T-helper 2 cell treated with Interferon-gamma antibody and Interleukin-4, amounts not matched to agents 5 μg/mL and 100 μg/mL, for 36 hours (primary cell): ENCODE measurements at places on chromosomes 4 and X.

DNA sequence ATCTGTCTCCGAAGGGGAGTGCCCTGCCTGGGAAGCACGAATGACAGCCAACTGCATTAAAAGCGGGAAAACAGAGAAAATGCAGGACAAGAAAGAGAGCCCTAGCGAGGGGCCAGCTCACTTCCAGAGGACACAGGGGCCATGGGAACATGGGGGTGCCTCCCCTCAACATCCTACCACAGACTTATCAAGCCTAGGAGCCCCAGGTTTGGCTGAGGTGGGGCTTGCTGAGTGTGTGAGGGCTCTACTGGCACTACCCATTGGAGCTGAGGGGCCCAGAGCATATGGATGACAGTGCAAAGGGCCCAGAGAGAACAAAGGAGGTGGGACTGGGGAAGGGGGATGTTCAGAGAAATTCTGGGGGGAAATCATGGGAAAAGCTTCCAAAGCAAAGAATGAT lies 101.8 kb downstream of the PJA1 start:
- DNase-seq = no peak

DNA sequence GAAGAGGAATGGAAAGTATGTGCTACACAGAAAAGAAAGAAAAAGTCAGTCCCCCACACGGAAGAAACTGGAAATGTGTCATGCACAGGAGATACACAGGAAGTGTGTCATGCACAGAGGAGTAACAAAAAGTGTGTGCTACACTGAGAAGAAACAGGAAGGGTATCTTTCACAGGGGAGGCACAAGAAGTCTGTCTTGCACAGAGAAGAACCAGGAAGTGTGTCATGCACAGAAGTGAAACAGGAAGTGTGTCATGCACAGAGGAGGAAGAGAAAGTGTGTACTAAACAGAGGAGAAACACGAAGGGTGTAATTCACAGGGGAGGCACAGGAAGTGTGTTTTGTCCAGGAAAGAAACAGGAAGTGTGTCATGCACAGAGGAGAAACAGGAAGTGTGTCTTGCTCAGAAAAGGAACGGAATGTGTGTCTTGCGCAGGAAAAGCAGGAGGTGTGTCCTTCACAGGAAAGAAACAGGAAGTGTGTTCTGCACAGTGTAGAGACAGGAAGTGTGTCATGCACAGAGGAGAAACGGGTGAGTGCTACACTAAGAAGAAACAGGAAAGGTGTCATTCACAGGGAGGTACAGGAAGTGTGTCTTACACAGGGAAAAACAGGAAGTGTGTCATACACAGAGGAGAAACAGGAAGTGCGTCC lies 527.2 kb upstream of the PRKX start:
- DNase-seq = no peak

- no peak for DNase-seq
These were observed 20.7 kb downstream of the SPANXC start for GRCh38 chrX:141221611-141222010.

DNA sequence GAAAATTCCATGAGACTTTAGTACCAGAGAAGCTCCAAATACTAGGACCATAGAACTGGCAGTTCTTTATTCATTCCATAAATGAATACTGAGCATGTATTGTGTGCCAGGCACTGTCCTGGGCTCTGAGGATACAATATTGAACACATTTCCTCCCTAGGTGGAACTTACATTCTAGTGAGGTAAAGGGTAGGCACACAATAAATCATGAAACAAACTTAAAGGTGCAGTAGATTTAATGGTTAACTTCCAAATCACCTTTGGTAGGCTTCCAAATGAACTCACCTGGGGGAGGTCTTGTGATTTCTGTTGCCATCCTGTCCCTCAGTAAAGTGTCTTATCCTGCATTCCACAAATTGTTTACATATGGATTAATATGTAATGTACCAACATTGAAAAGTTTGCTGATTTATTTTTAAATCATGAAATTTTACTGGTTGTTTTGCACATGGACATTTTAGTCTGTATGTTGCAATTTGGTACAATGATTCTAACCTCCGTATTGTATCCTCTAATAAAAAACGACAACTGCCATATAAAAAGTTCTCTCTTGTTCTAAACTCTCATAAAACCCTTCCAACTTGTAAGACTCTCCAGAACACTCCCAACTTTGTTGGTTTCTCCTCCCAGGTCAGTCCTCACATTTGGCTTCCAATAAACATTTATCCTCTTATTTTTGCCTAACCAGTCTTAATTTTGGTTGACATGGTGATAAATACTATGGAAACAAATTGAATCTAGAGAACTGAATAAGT lies 4.5 kb upstream of the MAGEA11 start:
- no peak for DNase-seq

DNA sequence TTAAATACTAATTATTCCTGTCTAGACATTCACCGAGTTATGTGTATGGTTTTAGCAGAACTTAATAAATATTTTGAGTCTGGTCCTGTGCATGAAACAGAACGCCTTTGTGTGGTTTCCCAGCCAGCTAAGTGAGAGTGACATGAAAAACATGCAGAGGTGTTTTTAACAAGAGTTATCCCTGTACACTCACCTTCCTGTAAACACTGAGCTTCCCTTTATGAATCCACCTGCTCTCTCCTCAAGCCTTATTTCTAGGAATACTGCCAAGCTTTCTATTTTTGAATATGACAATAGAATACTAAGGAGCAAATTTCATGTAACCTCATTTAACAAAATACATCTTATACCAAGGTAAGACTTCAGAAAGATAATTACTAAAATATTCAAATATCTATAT lies 270.3 kb upstream of the CTSO start:
- no peak for DNase-seq

GRCh38 chr4:99763635-99764101 lies 53.0 kb upstream of the DAPP1 start:
- no peak for DNase-seq

GRCh38 chr4:2390784-2391421 lies 27.5 kb downstream of the ZFYVE28 start:
- no peak for DNase-seq

GRCh38 chr4:106329041-106329618 lies 12.8 kb downstream of the AIMP1 start:
- DNase-seq = no peak

DNA sequence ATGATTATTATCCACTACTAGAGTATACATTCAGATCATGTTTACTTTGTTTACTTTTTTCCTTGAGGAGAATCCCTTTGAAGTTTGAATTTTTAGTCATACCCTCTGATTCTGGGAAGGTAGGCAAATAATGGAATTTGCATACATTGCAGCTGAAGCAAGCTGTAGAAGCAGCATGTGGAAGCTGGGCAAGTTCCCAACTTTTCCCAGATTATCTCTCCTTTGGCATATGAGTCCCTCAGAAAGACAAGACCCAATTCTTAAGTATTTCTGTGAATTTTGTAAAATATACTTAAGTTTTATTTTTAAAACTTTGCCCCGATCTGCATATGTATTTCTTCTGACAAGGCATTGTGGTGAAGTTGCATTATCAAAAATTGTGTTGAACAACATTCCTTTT lies 94.9 kb downstream of the CNKSR2 start:
- DNase-seq = no peak

- no peak for DNase-seq
These were observed 17.4 kb downstream of the MTNR1A start for GRCh38 chr4:186537843-186538521.

DNA sequence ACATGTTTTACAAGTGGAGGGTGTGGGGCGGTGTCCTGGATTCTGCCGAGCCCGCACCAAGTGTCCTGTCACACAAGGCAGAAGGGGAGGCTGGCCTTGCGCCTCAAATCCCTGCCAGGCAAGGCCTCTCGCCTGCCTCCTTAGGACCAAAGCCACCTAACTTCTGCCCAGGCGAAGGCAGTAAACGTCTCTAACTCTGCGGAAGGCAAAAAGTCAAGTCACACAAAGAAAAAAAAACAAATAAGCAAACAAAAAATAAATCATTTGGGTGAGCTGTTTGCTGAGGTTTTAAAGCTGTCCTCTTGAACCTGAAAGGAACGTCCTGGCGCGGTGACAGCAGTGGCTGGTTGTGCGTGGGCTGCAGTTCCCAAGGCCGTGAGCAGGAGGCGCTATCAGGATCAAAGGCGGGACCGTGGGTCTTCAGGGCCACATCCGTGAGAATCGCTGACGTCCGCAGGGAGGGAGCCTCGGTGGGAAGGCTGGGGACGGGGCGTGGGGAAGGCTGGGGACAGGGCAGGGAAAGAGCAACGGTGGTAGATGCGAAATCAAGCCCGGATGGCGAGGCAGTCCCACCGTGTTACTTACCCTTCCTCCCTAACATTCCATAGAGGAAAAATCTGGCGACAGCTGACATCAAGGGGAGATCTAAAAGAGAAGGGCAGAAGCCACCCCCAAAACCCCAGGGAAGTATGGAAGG lies 99.1 kb downstream of the TRAPPC11 start:
- DNase-seq = no peak

- no peak for DNase-seq
These were observed 132.8 kb upstream of the STIM2 start for GRCh38 chr4:26727844-26728243.

GRCh38 chr4:91057871-91058270 lies 930.7 kb downstream of the CCSER1 start:
- DNase-seq = no peak

DNA sequence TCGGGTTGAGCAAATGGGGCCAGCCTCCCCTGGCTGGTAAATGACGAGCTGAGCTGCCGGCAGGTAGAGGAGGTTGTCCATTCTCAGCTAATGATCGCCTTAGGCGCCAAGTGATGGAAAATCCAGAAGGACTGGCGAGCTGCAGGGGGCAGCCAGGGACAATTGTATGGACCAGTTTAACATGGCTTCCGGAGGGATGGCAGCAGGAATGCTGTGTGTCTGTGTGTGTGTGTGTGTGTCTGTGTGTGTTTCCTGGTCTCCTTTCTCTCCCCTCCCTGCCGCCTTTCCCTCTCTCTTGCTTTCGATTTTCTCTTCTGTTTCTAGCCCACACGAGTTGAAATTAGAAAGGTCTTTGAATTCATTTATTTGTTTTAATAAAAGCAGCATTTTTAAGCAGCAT lies 45.2 kb upstream of the BCOR start:
- no peak for DNase-seq

GRCh38 chr4:17912011-17912410 lies 101.2 kb downstream of the NCAPG start:
- DNase-seq = no peak

DNA sequence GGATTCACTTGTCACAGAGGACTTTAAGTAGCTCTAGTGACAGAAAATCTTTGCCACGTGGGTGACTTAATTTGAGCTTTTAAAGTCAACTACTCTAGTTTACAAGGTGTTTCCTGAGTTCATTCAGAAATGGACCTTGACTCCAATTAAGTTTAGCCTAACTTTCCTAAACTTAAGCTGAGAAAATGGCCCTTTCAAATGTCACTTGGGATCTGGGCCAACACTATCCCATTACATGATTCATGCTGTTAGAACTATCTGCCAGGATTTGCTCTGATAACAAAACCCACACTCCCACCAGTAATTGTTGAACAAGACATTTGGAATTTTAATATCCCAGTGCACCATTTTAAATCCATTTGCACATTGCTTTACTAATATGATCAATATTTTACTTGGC lies 40.8 kb downstream of the C4orf46 start:
- DNase-seq = no peak

- DNase-seq = no peak
These were observed 1.2 kb downstream of the GUCY1A1 start for GRCh38 chr4:155667568-155668511.

- no peak for DNase-seq
These were observed 735 bp upstream of the GABRE start for GRCh38 chrX:151975228-151975593.

DNA sequence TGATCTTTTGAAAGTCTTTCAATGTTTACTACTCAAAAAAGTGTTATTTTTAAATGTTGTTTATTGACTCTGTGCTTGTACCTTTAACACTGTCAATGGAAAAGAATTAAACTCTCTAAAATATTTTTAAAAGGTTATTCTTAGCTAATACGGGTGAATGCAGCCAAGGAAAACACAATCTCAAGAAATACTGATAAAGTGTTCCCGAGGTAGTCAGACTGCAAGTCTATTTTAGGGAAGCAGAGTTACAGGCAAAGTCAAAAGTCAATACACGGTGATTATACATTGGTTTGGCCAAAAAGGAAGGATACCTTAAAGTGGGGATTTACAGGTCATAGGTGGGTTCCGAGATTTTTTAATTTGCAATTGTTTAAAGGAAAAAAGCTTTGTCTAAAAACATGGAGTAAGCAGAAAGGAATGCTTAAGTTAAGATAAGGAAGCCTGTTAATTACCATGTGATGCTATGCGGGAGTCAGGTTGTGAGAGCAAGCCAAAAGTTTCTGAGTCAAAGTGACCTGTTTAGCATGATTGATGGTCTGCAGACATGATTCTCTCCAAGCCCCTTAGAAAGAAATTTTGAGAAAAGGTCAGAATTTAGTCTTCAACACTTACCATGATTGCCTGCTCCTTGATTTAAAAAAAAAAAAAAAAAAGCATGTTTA lies 288.4 kb downstream of the KLHL4 start:
- DNase-seq = no peak

GRCh38 chr4:67167849-67168248 lies 377.5 kb downstream of the CENPC start:
- DNase-seq = no peak

GRCh38 chr4:69829678-69830077 lies 30.3 kb downstream of the SULT1E1 start:
- DNase-seq = no peak

GRCh38 chr4:166822386-166822785 lies 411.9 kb downstream of the SPOCK3 start:
- DNase-seq = no peak

DNA sequence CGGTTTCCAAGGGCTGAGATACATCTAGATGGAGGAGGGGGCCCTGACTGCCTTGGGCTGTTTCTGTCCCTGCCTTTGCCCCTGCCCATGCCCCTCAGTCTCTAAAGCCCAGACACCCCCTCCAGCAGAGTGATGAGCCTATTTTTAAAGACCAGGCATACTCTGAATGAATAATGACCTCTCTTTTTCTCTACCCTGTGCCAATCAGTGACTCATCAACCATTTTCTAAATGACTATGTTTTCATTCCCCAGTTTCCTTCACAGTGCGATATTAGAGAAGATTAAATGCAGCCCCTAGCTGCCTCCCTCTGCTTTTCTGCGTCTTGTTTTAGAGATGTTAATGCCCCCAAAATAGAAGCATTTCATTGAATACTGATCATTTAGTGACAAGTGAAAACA lies 15.5 kb upstream of the NHS start:
- no peak for DNase-seq

DNA sequence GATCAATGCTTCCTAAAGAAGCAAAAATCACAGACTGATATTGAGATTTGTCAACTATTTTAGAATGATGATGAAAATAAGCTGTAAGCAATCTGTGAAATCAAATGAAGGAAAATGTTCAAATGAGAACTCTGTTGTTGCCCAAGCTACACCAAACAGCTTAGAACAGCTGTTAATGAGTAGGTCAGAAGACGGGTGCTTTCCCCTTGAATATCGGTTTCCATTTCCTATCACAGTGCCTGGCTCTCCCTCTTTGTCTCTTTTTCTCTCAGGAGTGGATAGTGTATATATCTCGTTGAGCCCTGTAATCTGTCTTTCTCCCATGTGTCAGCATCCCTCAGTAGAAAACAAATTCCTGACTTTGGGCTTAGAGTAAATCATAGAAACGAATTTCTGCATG lies 1592.9 kb upstream of the TENM3 start:
- DNase-seq = no peak

GRCh38 chrX:31213941-31214340 lies 142.1 kb upstream of the FTHL17 start:
- DNase-seq = no peak

GRCh38 chr4:8095956-8096689 lies 62.5 kb downstream of the ABLIM2 start:
- DNase-seq = no peak

GRCh38 chr4:8191136-8191747 lies 7.8 kb upstream of the SH3TC1 start:
- DNase-seq = no peak

GRCh38 chr4:31692399-31692940 lies 972.3 kb downstream of the PCDH7 start:
- no peak for DNase-seq
